ENCODE measurements at places on chromosomes 11 and 22.

GRCh38 chr22:32576553-32577253, 102.1 kb downstream of the FBXO7 start:
- DNase-seq = no peak

- no peak for DNase-seq
Observed at GRCh38 chr11:72048766-72049460, 31.4 kb downstream of the NUMA1 start.

DNA sequence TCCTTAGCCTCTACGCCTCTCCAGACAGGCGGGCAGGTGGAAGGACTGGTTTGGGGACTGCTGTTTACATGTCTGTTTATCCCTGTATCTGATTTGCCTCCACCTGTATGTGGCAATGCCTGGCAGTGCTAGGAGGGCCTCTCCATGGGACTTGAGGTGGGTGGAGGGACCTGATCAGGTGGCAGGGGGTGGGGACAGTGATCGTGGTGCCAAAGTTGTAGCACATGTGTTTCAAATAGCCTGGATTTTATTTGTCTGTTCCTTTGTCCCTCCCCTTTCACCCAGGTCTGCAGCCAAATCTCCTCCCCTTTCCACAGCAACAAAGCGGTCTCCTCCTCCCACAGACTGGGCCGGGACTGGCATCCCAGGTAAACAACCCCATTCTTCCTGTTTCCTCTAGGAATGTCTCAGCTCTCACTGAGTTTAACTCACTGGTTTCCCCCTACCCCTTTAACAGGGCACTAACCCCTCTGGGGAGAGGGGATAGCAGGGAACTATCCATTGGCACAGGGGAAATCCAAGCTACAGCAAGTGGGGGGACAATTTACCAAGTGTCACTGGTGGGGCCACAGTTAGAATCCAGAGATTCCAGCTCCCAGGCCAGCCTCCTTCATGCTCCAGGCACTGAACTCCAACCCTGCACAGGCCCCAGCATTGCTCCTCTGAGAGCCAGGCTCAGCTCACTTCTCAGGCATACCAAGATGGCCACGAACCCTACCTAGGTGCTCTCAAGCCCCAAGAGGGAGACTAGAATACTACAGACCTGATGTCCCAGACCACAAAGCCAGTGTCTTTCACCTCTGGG, 22.9 kb upstream of the TLCD5 start:
- no peak for DNase-seq

DNA sequence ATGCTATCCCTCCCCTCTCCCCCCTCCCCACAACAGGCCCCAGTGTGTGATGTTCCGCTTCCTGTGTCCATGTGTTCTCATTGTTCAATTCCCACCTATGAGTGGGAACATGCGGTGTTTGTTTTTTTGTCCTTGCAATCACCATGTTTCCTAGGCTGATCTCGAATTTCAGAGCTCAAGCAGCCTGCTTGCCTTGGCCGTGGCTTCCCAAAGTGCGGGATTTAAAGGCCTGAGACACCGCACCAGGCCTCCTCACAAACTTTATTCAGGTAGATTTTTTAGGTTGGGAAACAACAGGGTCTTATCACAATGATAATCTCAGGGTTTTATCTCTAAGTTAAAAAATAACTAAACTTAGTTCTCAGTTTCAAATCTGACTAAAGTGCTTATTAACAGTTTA, 125.4 kb downstream of the LUZP2 start:
- DNase-seq = no peak

DNA sequence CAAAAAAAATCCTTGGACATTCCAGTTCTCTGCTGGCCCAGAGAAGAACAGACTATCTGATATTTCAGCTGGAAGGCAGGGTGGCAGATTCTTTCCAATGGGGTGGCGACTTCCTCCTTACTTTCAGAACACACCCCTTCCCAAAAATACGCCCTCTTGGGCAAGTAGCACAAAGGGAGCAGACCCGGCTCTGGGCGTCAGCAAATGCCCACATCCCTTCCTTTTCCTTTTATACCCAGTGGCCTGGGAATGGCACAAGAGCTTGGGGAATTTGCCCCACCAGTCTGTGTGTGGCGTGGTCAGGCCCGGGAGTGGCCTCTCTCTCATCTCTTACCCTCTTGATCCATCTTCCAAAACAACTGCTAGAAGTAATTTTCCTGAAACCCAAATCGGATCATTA, 33.0 kb upstream of the NUP160 start:
- DNase-seq = no peak

DNA sequence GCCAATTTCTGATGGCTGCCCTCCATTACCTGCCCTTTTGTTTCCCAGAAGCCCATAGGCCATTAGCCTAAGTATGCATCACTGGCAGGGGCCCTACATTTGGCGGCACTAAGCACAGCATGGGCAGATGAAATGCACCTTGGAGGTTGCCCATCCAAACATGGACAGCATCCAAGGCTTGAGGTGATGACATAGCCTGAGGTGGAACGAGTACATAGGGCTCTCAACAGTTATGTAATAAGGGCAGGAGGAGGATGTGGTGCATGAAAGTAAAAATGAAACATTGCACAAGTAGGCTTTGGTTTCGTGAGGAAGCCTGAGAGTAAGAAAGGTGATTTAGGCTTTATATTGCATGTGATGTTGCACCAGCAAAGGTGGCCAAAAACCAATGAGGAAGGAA, 148.1 kb downstream of the FAM76B start:
- DNase-seq = no peak

GRCh38 chr22:26476705-26477340, 6.8 kb downstream of the HPS4 start:
- no peak for DNase-seq

GRCh38 chr11:82261367-82261766, 472.3 kb downstream of the FAM181B start:
- no peak for DNase-seq

DNA sequence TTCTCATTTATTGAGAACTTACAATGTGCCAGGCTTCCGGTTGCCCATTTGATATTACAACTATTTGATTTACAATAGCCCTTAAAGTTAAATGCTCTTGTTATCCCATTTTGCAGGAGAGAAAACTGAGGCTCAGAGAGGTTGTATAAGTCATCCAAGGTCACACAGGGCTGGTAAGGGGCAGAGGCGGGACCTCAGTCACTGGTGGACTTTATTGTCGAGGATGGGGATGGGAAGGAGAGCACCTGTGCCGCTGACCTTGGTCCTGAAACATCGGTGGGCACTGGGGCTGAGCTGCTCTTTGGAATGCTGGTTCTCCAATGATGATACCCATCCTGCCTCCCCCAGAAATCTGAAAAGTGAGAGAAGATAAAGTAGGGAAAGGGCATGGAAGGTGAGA, 265.4 kb downstream of the MIAT start:
- DNase-seq = no peak

DNA sequence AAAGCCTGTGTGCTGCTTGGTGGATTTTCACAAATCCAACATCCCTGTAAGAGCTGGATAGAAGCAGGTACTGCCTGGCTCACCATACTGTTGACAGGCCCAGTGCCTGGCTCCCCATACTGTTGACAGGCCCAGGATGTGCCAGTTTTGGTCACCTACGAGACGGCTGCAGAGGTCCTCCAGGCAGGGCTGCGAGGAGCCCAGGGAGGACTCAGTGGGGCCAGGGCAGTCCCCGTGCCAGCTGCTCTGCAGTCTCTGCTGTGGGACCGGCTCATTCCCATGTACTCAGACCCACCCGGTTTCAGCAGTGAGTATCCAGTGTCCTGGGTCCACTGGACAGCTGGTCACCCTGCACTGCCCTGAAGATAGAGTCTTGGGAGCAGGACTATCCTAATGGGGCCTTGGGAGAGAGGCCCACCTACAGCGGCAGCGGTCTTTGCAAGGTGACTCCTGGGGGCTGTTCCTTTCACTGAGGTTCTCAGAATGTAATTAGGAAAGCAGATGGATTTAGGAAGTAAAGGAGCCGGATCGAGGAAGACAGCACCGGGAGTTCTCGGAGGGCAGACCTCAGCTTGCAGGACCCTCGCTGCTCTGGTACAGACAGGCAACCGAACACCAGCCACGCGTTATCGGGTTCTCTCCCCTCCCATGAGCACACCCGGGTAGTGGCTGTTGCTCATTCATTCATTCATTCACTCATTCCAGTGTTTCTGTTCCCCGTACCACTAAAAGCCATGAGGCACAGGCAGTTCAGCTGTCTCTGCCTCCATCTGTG, 106.1 kb downstream of the CTTN start:
- DNase-seq = no peak

- no peak for DNase-seq
Observed at GRCh38 chr11:67519726-67520125, 3.5 kb downstream of the CABP2 start.

DNA sequence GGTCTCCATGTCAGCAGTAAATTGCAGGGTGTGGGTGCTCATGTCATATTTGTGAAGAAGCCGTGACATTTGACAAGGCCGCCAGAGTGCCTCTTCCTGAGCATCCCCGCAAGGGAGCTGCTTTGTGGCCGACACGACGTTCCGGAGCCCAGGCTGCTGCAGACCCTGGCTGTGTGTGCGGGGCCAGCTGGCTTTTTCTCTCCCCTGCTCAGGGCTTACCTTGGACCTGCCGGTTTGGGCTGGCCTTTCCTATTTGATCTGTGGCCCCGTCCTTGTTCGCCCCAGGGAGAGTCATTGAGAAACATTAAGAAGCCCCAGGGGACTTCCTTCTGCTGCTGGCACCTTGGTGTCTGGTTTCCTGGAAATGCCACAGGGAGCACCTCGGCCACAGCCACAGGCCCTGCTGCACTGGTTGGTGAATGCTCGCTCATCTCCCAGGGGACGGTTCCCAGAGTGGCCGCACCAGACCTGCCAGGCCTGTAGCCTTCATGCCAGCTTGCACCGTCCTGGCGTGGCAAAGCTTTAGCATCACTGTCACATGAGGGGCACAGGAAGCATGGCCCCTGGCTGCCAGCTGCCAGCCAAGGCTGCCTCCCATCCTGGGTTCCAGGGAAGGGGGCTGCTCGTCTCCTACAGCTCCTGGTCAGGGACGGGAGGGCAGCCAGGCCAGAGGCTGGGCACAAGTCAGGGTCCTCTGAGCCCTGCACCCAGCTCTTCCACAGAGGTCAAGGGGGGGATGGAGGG, 5.4 kb downstream of the GRK2 start:
- DNase-seq = no peak

GRCh38 chr11:39365809-39366436, 2093.5 kb downstream of the LRRC4C start:
- no peak for DNase-seq

- DNase-seq = no peak
Observed at GRCh38 chr11:31045335-31045734, 324.2 kb downstream of the DCDC1 start.

- no peak for DNase-seq
Observed at GRCh38 chr22:44603767-44604166, 98.2 kb upstream of the PRR5 start.

GRCh38 chr11:37861671-37862070, 1263.6 kb upstream of the RAG2 start:
- DNase-seq = no peak

DNA sequence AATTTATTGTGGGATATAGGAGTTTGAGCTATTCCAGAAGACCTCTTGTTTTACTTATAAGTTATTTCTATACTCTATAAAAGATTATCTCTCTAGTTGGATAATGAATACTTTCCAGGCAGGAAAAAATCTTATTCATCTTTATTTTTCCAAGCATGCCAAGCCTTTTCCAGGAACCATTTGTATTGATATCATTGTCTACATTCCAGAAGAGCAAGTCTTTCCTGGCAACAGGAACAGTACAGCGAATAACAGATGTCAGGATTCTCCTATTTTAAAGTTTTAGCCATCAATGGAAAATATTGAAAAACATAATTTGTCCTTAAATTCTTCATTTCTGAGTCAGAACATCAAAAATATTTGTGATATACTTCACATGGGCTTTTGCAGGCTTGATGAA, 5.2 kb upstream of the NXPE1 start:
- no peak for DNase-seq

DNA sequence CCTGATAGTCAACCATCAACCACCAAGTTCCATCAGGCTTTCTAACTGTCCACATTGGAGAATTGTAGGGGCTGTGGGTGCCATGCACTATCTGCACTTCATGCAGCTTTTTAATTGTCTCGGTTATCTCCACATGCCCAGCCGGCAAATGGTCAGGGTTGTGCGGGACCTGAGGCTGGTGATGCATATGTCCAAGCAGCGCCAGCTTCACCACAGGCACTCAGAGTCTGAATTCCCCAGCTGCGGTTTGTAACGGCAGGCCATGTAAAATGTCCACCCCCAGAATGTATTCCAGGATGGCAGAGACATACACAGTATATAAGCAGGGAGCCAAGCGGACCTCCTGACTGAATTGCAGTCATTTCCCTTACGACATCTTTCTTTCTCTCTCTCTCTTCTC, 435.6 kb downstream of the DYNC2H1 start:
- DNase-seq = no peak

DNA sequence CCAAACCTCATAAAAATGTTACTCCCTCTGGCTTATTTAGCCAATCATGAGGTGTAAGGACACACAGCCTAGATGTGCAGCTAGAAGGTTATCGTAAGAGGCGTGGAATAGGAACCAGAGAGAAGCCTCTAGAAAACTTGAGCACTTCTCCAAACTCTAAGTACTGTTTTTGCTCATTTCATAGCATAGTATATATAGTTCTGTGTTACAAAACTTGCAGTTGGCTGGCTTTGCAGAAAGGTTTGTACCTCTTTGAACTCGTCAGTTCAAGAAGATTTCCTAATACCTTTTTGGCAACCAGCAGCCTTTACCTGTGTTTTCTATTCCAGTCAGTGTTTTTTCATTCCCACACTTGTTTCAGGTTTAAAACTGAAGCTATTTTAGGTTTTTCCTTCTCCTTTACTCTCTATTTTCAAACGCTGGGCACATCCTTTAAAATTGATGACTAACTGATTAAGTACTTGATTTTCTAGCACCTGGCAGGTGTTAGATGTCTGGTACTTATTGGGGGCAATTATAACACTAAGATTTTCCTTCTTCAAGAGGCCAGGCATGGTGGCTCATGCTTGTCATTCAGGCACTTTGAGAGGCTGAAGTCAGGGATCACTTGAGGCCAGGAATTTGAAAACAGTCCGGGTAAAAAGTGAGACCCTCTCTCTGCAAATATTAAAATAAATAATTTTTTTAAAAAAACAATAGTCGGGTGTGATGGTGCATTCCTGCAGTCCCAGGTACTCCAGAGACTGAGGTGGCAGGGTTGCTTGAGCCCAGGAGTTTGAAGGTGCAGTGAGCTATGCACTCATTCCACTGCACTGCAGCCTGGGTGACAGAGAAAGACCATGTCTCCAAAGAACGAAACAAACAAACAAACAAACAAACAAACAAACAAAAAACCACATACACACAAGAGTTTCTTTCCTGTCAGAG, 125.2 kb downstream of the LRRC4C start:
- DNase-seq = no peak

GRCh38 chr22:39545386-39546365, 13.1 kb upstream of the RPS19BP1 start:
- peak; percentile 12 for DNase-seq

DNA sequence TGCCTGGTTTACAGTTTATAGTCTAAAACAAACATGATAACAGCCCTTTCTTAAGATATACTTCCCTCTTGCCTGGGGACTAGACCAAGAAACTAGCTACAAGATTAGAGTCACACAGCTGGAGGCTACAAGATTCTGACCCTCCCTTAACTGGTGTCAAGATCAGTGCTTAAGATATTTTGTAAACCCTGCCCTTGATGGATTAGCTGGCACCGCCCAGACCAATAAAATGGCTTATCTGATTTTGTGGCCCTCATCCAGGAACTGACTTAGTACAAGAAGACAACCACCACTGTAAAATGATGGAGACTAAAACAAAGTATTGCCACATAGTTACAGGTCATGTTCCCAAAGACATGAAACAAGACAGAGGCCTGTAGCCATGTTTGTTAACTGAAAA, 53.4 kb downstream of the FAM181B start:
- DNase-seq = no peak

GRCh38 chr11:69380921-69381581, 87.1 kb downstream of the MYEOV start:
- no peak for DNase-seq

GRCh38 chr11:77410076-77410827, 63.6 kb downstream of the PAK1 start:
- DNase-seq = no peak

Measured in NCI-H1048 (cell line).